ENCODE measurements at places on chromosomes 4 and X.

DNA sequence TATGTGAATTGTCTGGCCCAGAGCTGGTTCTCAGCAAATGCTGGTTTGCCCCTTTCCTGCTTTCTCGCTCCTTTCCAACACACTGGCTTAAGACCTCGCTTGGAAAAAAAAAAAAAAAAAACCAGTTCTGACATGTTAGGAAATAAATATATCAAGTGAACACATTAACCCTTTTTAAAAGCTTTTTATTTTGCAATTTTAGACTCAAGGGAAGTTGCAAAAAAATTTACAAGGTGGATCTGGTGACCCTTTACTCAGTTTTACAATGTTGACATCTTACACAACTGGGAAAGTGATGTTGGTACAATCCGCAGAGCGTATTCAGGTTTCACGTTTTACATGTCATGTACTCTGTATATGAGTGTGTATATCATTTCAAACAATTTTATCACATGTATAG is 100.1 kb downstream of the RTL5 start:
- no peak for DNase-seq

DNA sequence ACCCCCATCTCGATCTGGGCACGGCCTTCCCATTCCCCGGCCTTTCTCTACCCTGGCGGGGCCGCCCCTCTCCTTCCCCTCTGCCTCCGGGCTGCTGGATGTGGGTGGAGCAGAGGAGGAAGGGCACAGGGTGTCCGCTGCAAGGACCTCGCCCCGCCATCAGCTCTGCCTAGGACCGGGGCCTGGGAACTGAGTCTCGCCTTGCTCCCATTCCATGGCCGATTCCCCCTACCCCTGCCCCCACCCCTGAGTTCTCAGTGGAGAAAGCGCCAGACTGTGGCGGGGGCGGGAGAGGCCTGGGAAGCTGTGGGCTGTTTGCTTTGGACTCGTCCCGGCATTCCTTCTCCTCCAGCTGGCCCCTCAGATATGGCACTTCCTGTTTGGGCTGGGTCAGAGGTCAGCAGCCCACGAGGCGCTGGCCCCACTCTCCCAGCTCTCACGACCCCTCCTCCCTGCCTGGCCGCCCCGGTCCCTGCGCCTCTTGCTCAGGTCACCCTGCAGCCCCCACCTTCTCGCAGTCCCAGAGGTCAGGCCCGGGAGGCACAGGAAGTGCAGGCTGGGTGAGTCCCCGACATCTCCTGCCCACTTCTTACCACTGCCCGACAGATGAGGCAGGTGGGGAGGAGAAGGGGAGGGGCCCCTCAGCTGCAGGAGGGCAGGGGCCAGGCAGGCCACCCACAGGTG is 6.4 kb upstream of the BGN start:
- peak; percentile 40 for DNase-seq

GRCh38 chr4:7157666-7158065 is 34.7 kb upstream of the SORCS2 start:
- DNase-seq, result no peak

- DNase-seq, result peak; percentile 39
These were observed 145.1 kb upstream of the MSX1 start for GRCh38 chr4:4714331-4714730.

GRCh38 chr4:167730769-167731168 is 361.6 kb upstream of the ANXA10 start:
- DNase-seq, result no peak

GRCh38 chr4:102761296-102761701 is 531 bp upstream of the MANBA start:
- no peak for DNase-seq

- no peak for DNase-seq
These were observed 5.1 kb upstream of the LIMCH1 start for GRCh38 chr4:41532882-41533281.

DNA sequence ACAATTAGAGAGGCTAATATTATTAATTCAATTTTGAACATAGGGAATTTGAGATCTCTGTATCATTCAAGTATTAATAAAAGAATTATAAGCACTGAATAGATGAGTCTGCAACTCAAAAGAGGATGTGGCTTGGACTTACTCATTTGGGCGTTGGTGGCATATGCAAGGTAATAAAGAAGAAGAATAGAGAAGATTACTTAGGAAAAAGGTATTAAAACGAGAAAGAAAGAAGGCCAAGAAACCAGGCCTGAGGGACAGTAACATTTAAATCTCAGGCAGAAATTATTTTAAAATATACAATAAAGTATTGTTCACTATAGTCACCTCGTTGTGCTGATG is 383.0 kb upstream of the INTU start:
- DNase-seq, result no peak

DNA sequence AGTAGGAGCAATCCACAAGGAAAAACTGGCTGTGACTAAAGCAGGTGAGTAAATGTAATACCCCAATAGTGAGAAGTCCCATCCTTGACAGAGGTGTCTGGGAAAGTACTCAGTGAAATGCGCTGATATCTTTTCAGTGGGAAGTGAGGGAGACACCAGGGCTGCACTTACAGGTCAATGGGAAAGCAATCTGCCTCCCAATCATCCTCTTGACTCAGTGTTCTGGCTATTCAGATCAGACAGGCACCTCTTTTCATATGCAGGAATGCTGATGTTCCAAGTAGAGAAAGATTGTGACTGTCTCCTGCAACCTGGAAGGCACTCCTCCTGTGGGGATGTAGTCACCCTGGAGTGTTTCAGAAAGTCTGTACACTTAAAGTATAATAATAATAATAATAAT is 39.9 kb upstream of the SPIN2A start:
- DNase-seq, result no peak

DNA sequence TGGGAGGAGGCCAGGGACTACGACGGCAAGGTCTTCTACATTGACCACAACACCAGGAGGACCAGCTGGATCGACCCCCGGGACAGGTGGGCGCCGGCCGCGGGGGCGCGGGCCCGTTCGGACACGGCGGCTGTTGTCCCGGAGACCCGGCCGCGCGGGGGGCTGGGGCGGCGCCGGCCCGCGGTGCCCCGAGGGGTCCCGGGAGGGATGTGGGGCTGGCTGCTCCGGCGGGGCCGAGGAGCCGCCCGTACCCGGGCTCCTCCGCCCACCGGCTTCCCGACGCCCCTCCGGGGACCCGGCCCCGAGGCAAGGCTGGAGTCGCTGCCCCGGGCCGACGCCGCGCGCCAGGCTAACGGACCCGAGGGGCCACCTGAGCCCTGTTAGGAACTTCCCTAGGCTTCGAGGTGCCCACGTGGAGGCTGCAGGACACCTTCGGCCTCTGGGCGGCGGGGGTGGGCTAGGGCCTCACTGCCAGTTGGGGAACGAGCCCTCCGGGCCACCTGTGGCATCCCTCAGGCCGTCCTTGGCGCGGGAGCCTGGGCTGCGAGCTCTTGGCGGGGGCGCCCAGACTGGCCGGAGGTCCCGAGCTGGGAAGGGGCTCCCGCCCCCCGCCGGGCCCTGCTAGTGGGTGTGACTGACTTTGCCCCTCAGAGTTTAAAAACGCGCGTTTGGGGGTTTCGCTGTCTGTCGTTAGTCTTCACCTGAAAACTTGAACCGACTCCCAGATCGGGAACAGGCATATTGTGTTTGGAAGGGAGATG is 660 bp downstream of the WWC2 start:
- peak; percentile 22 for DNase-seq

DNA sequence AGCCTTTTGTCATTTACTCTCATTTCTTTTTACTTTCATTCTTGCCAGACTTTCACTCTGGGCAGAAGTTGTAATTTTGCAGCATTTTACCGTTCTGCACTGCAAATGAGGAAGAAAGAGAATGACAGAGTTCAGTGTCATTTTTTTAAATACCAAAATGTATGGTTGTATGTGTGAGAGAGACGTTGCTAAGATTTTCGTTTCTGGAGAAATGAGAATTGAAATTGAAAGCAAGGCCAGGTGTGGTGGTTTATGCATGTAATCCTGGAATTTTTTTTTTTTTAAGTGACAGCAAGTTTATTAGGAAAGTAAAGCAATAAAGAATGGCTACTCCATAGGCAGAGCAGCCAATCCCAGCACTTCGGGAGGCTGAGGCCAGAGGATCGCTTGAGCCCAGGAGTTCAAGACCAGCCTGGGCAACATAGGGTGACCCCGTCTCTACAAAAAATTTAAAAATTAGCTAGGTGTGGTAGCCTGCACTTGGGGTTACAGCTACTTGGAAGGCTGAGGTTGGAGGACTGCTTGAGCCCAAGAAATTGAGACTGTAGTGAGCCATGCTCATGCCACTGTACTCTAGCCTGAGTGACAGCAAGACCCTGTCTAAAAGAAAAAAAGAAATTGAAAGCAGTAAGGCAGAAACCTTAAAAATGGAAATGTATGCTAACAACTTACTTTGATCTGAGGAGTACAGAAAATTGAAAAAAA is 12.9 kb downstream of the DCK start:
- DNase-seq, result no peak

- no peak for DNase-seq
These were observed 598.4 kb upstream of the FTHL17 start for GRCh38 chrX:31670245-31670644.

GRCh38 chr4:2354760-2355159 is 63.7 kb downstream of the ZFYVE28 start:
- DNase-seq, result no peak
